Muscle of arm (tissue), 14 donors: ENCODE measurements at places on chromosomes 1 and 21.

DNA sequence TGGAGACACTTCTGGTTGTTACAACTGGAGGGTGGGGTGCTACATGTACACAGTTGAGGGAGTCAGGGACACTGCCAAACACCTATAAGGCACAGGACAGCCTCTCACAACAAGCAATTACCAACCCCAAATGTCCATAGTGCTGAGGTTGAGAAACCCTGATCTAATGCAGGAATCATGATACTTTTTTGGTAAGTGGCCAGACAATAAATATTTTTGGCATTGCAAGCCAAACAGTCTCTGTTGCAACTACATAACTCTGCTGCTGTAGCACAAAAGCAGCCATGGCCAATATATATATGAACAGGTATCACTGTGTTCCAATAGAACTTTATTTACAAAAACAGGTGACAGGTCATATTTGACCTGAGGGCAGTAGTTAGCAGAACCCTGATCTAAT is 177.5 kb downstream of the ASTN1 start:
- DNase-seq = peak; percentile 56

DNA sequence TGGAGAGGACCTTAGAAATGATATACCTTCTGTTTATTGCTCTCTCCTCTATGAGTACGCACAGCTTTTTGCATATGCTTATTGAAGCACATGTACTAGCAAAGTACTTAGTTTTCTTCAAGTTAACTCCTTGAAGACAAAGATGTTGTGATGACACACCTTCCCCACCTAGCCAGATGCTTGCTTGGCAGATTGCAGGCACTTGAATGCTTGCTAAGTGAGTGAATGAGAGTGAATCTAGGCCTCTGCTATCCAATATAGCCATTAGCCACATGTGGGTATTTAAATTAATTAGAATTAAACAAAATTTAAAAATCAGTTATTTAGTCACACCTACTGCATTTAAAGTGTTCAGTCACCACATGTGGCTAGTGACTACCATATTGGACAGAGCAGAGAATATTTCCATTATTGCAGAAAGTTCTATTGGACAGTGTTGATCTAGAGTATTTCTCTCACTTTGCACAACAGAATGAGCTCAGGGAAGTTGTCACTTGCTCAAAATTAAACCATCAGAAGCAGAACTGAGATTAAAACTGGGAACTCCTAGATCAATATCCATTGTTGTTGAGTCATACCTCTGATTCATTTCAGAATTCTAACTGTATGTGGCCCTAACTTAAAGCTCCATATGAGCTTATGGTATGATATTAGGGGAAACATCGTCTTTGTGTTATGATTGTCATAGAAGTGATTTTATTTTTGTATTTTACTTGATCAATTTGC is 8.6 kb upstream of the EEIG2 start:
- no peak for DNase-seq

DNA sequence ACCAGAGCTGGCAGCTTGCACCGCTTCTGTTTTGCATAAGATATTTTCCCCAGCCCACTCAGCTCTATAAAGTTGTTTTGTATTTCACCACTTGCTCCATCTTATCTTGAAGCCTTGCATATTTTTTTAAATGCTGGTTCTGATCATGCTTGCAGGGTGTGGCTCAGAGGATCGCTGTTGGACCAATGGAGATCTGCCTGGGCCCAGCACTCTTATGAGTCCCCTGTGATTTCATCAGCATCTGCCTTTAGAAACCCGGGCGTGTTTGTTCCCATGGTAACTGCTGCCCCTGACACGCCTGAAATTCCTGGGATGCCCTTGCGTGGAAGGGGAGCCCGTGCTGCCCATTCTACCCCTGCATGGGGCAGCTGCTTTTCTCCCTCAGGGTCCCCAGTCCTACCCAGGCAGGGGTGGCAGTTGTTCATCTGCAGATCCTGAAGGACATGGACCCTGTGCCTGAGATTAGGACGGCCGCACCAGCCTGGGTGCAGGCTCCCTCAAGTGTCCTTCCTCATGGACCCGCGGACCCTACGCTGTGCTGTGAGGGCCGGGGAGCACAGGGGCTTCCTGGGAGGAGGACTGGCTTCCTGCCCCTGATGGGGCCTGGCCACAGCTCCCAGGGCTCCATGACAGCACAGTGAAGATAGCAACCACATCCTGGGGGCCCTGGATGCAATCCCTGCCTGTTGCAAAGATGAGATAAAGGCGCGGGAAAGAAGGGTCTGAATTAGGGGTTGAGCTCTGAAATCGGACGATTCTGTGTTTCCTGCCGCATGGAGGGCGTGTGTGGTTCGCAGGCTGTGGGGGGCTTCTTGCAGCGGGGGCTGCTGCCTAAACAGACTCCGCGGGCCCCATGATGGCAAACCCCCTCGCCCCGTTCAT is 226.5 kb downstream of the SDCCAG8 start:
- DNase-seq = no peak

DNA sequence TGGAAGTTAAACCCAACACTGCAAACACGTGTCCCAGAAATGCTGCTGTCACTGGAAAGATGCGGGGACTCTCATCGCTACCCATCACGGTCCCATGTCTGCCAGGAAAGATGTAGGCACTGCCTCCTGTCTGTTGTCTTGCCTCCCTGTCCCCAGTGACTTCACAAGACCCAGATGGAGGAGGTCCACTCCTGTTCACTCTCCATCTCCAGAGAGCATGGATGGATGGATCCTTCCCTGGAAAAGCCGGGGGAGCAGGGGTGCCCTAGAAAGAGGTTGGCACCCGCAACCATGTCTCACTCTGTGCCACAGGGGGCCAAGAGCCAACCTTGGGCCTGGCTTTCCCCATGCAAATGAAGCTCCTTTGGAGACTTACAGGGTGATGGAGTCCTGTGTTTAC is 135.5 kb downstream of the GLIS1 start:
- DNase-seq = no peak

DNA sequence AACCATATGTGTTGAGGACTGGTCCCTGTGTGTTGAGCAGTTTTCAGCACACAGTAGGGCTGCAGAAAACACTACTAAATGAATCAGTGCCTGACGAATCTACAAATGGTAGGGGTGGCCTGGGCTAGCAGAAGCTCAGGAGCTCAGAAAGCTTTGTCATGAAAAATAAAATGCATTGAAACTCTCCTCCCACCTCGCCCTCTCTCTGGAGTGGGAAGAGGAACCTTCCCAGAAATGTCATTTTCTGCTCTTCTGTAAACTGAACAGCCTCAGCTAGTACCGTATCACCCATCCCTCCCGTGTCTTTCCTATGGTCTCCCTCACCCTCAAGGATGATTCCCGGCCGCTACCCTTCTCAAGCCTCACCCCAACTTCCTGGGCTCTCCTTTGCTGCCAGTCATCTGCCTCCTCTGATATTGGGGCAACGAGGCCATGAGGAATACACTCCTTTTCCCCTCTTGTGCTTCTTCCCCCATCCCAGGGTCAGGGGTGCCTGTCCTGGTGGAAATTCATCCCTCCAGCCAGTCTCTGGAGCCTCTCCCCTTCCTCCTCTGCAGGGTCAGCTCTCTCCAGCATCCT is 734.5 kb downstream of the PTPRU start:
- DNase-seq = no peak

GRCh38 chr1:109793486-109794318 is 30.0 kb upstream of the EPS8L3 start:
- DNase-seq = peak; percentile 53

DNA sequence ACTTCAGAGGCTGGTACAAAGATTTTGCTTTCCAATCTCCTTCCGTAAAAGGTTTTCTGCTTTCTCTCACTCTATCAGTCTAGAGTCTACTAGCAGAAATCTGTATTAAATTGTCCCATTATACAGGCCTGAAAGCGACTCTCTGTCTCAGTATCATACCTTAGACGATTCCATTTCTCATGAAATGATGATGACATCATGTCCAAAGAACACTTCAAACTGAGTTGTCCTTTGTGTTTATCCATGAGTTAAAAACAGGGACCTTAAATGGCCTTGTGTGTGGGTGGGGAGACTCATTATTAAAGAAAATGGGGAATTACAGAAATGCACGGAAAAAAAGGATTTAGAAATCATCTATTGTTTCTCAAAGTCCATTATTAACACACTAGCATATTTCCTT is 21.0 kb upstream of the SLC44A3 start:
- no peak for DNase-seq

- DNase-seq = no peak
Observed at GRCh38 chr21:42289926-42290325, 25.3 kb downstream of the TFF3 start.
